ENCODE measurements at places on chromosomes 7 and 10.

DNA sequence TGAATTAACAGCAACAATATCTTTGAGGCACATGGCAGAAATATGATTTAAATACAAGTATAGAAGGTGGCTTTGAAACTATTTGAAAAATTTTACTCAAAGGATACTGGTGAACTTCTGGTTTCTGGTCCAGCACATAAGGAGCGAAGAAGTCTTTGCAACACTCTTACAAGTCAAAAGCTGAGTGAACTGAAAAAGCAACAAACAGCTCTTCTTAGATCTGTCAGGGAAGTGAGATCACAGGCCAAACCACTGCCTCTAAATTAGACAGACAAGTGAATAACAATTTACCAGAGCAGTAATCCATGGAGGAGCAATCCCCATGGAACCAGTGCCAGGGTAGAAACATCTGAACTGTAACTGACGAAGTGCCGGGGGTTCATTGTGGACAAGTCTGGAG lies 9.6 kb upstream of the VWC2 start:
- no peak for DNase-seq

DNA sequence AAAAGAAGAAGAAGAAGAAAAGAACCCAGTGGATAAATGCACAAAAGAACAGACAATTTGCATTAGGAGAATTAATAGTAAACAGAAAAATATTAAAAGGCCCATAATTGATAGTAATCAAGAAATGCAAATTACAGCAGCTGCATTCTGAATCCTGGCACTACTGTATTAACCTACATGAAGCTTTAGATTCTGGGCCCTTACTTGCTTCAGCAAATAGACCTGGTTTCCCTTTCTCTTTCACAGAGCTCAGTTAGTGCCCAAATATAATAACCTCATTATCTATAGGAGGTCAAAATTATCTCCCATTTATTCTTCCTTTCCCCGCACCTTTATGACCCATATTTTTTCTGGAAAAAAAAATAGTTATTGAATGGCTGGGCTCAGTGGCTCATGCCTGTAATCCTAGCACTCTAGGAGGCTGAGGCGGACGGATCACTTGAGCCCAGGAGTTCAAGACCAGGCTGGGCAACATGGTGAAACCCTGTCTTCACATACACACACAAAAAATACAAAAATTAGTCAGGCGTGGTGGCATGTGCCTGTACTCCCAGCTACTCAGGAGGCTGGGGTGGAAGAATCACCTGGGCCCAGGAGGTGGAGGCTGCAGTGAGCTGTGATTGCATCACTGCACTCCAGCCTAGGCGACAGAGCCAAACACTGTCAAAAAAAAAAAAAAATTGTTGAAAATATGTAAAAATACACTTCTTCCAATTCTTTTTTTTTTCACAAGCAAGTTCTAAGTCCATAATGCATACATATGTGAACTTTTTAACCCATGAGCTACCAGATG lies 36.0 kb upstream of the PIK3AP1 start:
- no peak for DNase-seq

DNA sequence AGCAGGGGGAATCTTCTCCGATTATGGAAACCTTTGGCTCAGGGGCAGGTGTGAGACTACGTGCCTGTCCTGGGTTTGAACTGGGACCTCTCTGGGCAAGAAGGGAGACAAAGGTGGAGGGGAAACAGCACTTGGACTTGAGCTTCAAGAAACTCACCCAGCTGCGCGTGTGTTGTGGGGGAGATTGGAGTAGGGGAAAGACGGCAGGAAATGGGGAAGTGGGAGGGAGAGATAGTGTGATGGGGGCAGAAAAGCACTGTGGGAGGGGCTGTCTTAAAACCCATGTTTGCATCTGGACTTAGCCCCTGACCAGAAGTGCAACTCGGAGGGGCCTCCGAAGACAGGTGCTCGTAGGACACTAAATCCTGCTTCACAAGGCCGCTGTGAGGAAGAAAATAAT lies 107.0 kb downstream of the HIP1 start:
- DNase-seq = no peak

DNA sequence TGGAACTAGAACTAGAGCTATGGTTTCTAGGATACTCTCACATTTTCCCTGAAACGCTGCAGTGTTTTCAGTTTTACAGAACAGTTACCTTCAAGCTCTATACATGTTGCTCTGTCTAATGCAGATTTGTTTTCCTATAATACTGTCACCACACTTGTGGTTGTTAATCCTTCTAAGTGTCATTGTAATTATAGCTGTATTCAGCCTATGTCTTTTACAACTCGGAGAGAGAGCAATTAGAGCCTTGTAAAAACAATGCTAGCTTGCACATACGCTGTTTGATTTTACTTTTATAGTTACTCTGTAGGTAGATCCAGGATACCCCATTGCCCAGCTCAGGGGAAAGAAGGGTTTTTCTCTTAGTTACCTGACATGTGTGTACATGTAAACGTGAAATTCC lies 55.1 kb downstream of the ATOH7 start:
- no peak for DNase-seq

DNA sequence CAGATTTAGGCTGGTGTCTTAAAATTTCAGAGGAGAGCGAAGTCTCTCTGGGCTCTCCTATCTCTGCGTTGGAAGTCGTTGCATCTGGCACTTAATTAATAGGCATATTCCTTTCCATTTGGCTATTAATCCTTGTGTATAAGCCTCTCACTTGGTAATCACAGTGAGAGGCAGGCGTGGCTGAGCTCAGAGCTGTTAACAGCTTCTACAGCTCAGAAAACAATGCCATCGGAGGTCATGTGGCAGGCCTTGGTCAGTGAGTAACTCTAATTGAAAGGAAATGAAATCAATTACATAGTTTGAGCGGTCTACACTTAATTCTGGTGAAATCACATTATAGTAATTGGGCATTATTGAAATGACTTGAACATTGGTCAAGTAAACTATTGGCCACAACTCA lies 135.1 kb downstream of the DPY19L1 start:
- DNase-seq = no peak

- DNase-seq = no peak
Observed at GRCh38 chr10:57018452-57018851, 657.4 kb upstream of the ZWINT start.

GRCh38 chr7:73978661-73979563 lies 49.1 kb upstream of the ELN start:
- peak; percentile 52 for DNase-seq

DNA sequence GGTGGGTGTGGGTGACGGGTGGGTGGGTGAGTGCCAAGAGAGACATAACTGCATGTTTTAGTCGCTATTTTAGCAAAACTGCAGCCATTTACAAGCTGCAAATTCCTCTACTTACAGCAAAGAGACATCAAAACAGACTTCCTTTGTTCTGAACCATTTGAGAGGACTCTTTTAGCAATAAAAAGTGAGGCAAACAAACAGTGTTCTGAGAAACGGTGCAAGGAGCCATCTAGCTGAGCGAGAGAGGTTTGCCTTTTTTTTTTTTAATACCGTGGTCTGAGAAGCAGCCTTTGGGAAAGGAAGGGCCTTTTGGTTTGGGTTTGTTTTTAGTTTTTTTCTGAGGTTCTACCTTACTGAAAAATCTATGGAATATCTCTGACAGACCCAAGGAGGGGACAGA lies 62.9 kb downstream of the SCRN1 start:
- no peak for DNase-seq
